ENCODE measurements at places on chromosomes 16 and 17.
A peak's percentile ranks its signal among the peaks of the same experiment; 100 is the strongest.

DNA sequence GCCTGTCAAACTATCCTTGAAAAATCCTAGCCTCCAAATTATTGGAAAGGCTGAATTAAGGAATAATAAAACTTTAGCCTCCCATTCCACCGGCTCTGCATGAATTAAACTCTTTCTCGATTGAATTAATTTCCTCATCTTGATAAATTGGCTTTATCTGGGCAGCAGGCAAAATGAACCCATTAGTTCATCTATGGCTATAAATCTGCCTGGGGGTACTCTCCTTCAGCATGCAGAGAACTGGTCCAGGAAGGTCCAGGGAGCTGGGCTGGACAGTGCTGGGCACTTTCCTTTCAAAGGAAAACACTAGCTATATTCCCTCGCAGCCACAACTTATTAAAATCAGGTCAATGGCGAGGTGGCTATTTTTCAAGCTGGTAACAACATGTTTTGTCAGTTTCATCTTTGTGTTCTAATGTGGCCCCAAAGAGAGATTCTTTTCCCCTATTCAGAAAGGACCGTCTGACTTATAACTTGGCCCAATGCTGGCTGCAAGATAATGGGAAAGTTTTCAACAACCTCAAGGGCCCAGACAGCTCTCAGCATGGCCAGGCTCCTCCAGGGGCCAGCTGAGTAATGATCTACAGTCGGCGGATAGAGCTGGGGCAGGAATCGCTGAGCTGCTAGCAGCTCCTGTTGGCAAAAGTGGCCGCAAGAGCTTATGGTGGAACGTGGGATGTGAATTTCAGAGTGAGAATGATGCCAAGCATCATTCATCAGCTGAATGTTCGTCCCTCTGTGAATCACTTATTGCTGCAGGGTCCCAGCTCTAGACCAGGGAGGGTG, 326.9 kb downstream of the SLC39A11 start:
- DNase-seq: no peak

- no peak for DNase-seq
Measured at GRCh38 chr17:31067691-31068184, 27.0 kb upstream of the NF1 start.

DNA sequence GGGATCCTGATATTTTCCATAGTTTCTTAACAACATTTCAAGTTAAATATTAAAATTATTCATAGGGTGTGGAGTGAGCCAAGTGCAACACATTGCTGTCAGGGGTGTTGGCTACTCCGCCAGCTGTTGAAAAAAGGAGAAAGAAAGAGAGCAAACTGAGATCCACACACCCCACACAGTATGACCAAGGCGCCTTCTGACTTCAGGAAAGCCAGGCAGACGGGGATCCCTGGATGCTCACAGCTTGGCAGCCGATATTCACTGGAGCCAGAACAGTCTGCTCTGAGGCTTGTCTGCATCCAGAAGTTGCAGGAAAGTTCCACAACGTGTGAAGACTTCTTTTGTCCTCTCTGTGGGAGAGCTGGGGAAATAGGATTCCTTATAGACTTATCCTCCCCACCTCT, 9.3 kb downstream of the CHD9NB start:
- peak; percentile 53 for DNase-seq

GRCh38 chr16:82011199-82011641, at the start of gene SDR42E1:
Gene SDR42E1, minus strand, starts transcription at chr16:82011470. Its CDS starts 10,612 bp downstream, at chr16:82000858.
- peak; percentile 73 for DNase-seq

DNA sequence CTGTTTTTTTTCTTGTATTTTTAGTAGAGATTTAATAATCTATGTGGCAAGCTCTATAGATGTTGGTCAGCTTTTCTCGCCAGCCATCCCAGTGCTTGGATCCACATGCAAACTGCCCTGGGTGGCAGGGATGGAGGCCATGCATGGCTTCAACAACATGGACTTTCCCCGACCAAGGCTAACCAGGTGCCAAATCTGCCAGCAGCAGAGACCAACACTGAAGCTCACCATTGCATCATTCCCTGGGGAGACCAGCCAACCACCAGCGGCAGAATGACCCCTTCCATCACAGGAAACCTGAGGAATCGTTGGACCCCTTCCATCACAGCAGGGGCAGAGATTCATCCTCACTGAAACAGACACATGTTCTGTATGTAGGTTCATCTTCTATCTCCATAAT, 27.7 kb upstream of the ERCC4 start:
- DNase-seq: no peak

DNA sequence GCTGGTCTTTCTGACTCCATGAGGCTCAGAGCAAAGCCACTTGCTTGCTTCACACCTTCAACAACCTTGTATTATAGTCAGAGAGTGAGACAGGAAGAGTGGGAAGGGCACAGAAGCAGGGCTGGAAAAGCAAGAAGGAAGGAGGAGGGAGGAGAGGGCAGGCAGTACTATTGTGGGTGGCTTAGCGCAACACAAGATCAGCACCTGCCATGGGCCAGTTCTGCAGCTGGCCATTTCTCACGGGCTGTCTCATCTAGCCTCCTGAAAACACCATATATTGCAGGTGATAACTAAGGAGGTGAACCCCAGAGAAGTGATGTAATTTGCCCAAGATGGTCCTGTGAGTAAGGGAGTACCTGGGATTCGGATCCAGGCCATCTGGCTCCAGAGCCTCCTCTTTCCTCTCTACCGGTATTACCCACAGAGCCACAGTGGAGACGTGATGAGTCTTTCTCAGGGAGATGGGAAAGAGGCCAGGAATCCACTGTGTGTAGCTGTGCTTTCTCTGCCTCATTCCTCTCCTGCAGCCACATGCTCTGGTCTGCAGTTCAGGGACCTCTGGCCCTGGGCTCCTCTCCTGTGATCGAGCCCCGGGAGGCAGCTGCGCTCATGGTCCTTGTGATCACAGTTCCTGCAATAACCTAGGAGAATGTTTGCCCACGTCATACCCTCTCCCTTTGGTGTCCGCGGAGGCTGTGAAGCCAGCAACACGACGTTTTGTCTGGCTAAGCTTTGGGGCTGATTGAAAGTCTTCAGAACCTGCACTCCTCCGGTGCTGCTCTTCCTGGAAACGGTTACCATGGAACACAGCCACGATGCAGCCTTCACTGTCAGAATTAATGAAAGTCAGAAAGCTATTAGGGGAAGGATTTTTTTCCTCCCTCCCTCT, 178.1 kb upstream of the CCL2 start:
- no peak for DNase-seq

GRCh38 chr17:44004077-44004760, at the start of gene NAGS:
Gene NAGS, plus strand, starts transcription at chr17:44004622. Its CDS starts 42 bp downstream, at chr17:44004664.
- DNase-seq: no peak

DNA sequence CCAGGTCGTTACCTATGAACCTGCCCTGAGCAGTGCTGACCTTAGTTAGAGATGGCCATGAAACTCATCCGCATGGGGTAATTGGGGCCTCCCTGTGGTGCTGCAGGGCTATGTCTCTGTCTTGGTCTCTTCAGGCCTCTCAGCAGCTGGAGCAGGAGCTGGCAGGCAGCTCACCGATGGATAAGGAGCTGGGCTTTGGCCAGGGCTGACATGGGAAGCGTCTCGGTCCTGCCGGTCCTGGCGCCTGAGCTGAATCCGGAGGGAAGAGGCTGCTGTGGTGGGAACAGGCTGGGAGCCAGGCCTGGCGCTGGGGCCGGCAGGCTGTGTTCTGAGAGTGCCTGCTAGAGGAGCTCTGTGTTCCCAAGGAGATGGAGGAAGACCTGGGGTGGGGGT, 10.1 kb downstream of the IL32 start:
- peak; percentile 87 for DNase-seq

Measured in testis (tissue), 5 donors.